GM04503 (cell line): ENCODE measurements at places on chromosomes 12 and 14.
A peak's percentile ranks its signal among the peaks of the same experiment; 100 is the strongest.

DNA sequence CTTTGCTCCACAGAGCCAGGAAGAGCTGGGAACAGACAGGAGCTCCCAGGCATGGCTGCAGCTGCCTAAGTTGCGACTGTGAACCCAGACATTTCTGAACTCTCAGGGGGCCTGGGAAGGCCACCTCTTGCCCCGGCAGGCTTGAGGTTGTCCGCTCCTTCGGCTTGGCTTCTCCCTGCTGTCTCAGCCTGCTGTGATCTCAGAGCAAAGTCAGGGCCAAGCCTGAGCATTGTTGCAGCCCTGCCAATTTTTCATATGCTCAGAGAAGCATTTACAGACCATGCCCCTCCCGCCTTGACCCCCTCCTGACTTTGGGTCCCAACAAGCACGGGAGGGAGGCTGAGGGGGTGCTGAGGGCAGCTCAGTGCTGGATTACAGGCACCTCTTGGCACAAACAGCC, 1439.1 kb upstream of the FLRT2 start:
- DNase-seq: no peak

- DNase-seq: no peak
Measured at GRCh38 chr14:95305145-95305544, 14.6 kb downstream of the CLMN start.

GRCh38 chr14:96409701-96410100, 17.8 kb downstream of the AK7 start:
- no peak for DNase-seq

GRCh38 chr14:53757732-53758131, 198.9 kb downstream of the BMP4 start:
- DNase-seq: no peak

GRCh38 chr12:38056701-38057689, 259.6 kb upstream of the ALG10B start:
- no peak for DNase-seq

DNA sequence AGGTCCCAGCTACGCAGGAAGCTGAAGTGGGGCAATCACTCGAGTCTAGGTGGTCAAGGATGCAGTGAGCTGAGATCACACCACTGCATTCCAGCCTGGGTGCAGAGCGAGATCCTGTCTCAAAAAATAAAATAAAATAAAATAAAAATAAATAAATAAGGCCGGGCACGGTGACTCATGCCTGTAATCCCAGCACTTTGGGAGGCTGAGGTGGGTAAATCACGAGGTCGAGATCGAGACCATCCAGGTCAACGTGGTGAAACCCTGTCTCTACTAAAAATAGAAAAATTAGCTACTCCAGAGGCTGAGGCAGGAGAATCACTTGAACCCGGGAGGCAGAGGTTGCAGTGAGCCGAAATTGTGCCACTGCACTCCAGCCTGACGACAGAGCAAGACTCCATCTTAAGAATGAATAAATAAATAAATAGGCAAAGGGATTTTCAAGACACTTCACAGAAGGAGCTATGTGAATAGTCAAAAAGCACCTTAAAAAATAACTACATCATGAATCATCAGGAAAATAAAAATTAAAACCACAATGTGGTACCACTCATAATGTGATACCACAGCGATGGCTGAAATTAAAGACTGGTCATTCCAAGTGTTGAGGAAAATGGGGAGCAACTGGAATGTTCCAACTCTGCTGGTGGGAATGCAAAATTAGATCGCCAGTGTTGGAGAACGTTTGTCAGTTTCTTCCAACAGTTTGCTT, 92.9 kb upstream of the TBX3 start:
- DNase-seq: no peak

- DNase-seq: no peak
Measured at GRCh38 chr14:25753130-25753529, 703.2 kb upstream of the STXBP6 start.

DNA sequence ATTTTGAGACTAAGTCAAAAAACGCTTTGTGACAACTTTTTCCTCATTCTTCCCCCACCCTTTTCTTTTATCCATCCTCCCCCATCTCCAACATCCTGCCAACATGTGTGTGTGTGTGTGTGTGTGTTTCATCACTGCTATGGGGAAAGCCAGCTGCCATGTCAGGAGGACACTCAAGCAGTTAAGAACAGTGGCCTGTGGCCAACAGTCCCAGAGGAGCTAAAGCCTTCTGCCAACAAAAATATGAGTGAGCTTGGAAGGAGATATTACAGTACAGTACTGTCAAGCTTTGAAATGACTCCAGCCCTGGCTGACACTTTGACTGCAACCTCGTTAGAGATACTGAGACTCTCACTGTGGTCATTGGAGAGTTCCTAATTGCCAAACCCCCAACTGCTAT, 5.0 kb upstream of the CSRP2 start:
- peak; percentile 52 for DNase-seq
